ENCODE measurements at places on chromosomes 12 and 14. TPM values are rescaled to one million over a fixed set of nuclear protein-coding genes. Genes with fewer than 3 reads are reported as not detected.

GRCh38 chr12:46459111-46459510 lies 86.5 kb upstream of the SLC38A2 start:
- DNase-seq, result no peak

LRTM2 gene
- total RNA-seq, result not detected

SUOX gene
- 15.0 TPM for total RNA-seq

DNA sequence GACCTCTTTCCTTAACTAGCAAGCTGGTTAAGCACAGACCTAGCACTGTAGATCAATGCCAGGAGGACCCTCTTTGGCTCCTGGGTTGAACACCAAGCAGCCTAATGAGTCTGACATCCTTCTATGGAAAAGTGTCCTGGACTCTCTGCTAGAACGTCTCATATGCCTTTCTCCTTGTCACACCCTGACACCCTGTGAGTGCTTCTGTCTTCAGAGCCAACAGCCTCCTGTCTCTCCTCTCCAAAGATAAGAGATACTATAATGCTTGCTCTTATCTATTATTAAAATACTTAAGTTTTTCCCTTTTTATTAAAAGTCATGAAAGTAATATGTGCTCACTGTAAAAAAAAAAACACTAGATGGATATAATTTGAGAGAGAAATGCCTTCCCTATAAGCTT lies 222.7 kb downstream of the FOXN3 start:
- no peak for DNase-seq

DNA sequence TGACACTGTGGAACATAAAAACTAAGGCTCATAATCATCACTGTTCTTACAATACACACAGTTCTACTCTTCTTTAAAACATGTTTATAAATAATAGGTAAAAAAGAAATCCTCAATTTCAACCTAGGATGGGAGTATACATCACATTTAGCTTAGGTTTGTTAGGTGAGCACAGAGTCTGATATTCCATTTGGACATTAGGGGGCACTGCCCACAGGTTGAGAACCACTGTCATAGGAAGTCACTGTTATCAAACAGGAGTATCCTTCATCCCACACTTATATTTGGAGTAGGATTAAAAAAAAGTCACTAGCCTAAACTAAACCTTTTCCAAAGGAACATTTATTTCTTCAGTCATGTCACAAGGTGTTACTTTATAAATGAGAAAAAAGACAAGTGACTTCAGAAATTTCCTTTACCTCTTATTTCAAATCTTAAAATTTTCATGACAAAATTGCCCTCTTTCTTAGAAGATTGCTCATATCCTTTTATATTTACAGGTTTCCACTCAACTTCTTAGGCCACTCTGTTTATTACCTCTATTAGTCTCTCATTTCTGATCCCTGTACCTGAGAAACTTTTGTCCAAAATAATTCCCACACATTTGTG lies 240.6 kb downstream of the CPNE8 start:
- no peak for DNase-seq

DNA sequence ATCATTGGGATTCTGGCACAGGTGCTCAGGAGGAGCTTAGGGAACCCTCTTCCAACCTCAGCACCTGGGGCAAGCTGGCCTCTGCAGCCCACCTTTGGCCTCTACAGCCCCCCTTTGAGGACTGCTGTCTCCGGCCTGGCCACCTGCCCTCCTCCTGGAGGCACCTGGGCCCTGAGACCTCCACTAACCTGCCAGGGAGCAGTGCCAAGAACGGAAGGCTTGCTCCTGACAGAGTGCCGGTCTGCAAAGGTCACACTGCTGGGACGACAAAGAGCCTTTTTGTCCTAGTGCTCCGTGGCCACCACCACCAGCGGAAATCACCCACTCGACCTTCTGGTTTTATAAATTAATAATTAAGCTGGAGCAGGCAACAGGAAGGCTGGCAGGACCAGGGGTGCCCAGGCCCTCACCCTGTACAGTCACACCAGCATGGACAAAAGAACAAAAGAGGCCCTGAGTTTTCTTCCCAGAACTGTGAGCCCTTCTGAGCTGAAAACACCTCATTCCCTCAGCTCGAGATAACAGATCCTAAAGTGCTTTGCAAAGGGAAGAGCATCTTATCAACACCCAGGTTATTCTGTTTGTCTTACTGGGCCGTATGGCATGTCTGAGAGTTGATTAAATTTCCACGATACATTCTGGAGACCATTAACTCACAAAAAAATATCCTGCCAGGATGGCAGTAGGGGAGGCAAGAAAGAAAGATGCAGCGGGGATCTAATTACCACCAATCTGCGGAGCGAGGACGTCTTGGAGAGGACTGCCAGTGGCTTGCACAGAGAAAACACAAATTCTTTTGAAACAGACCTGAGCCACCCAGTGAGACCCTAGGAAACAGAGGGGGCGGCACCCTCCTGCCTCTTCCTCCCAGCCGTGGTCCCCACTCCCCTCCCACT lies 8.2 kb downstream of the TESC start:
- DNase-seq, result peak; percentile 49

DNA sequence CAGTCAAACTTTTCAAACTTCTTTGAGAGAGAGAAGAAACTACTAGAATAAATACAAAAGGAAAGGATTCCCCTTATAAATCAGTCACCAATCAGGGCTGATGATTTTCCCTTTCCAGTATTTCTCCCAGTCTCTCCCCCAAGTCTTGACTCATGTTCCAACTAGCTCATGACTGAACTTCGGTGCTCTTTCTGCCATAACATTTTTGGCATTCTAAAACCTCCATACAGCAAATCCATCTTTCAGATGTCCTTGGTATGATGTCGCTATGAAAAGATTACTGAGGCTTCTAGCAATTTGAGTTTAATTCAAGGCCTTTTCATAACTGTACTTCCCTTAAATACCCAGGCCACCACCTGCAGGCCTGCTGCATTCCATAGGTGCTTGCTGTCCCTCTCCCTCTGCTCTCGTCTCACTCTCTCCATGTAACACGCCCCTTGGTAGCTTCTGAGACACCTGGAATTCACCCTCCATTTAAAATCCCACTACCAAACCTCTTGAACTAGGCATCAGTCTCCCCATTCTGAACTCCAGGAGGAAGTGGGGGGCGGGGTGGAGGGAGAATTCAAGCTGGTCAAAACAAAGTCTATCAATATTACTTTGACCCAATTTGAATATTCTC lies 2.4 kb downstream of the PRKD1 start:
- DNase-seq, result no peak

GRCh38 chr14:74915426-74915825 lies 7.6 kb downstream of the RPS6KL1 start:
- DNase-seq, result no peak

GRCh38 chr12:115017346-115017745 lies 333.4 kb upstream of the TBX3 start:
- DNase-seq, result no peak

DNA sequence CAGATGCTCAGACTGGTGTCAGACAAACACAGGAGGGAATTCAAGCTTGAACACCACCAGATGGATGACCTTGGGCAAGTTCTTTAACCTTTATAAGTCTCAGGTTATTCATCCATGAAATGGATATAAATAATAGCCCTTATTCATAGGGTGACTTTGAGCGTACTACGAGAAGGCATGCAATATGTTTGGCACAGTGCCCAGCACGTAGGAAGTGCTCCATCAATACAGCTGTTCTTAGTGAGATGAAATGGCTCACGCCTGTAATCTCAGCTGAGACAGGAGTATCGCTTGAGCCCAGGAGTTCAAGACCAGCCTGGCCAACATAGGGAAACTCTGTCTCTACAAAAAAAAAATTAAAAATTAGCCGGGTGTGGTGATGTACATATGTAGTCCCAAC lies 84.8 kb upstream of the FICD start:
- no peak for DNase-seq

GRCh38 chr14:93464271-93464670 lies 33.5 kb downstream of the UNC79 start:
- DNase-seq, result no peak

PTPRQ gene
- 1.5 TPM for total RNA-seq

GRCh38 chr14:67919259-67920032 lies 99.9 kb downstream of the RAD51B start:
- no peak for DNase-seq

OR6C65 gene
- total RNA-seq, result not detected

DNA sequence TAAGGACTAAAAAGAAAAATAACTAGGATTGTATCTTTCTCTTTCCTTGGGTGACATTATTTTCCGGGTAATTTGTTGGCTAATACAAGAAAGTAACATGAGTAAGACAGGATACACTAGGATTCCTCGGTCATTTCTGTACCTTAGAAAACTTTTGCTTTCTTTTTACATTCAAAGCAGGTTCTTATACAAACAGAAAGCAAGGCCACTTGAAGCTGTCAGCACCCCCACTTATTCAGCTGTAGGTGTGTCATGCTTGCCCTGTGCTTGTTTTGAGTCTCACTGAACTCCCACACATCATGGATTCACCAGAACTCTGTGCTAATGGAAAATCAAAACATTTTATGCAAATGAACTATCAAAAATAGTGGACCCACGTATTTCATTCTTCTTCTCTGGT lies 266.8 kb upstream of the CLEC14A start:
- DNase-seq, result no peak

KRR1 gene
- total RNA-seq, result 47.6 TPM

VTI1B gene
- total RNA-seq, result 117 TPM

Measured in posterior vena cava (tissue), 2 donors.